ENCODE measurements at places on chromosomes 2 and 18.

DNA sequence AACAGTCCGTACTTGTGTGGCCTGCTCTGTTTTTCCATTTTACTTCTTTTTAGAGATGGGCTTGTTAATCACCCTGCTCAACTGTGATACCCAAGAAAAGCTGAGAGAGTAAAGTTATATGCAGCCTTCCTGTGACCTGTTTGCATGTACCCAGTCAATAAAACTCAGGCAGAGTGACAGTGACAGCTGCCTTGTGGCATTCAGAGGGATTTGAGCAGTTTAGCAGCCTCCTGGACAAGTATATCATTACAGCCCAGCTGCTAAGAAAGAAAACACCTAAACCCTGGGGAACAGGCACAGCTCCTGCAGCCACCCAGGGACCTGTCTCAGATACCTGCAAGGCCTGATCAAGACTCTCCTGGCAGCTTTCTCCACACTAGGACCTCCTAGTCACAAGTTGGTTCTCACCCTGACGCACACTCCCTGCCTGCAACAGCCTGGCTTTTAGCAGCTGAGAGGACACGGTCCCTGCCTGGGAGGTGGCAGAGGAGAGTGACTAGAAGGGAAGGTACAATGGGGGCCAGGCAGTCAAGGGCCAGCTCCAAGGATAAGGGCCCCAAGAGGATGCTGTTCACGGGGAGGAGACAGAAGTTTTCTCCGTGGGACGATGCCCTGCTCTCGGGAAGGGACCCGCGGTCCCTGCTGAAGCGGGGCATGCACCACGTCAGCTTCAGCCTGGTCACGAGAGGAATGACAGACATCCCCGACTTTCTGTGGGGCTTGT lies at the start of gene LRRC30:
Gene LRRC30 (plus strand): TSS at position 464 of the 724 bp plus-strand sequence. CDS start 50 bp downstream, at position 514.
- DNase-seq: no peak

GRCh38 chr2:130744287-130745117 lies 10.8 kb upstream of the AMER3 start:
- DNase-seq: no peak

GRCh38 chr2:202871300-202872141 lies at the start of gene ICA1L:
Gene ICA1L, minus strand, starts transcription at chr2:202871766. Its CDS starts 42,757 bp downstream, at chr2:202829009.
- peak; percentile 76 for DNase-seq

DNA sequence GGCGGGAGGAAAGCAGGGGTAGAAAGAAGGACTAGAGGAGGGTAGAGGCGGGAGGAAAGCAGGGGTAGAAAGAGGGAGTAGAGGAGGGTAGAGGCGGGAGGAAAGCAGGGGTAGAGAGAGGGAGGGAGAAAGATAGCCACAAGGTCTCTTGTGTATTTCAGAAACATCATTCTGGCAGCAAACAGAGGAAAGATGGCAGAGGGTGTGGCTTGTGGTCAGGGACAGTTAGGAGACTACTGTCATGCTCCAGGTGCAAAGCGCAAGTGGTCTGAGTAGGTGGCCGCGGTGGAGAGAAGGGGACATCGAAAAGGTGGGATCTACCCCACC lies 82.4 kb upstream of the TAF1B start:
- no peak for DNase-seq

DNA sequence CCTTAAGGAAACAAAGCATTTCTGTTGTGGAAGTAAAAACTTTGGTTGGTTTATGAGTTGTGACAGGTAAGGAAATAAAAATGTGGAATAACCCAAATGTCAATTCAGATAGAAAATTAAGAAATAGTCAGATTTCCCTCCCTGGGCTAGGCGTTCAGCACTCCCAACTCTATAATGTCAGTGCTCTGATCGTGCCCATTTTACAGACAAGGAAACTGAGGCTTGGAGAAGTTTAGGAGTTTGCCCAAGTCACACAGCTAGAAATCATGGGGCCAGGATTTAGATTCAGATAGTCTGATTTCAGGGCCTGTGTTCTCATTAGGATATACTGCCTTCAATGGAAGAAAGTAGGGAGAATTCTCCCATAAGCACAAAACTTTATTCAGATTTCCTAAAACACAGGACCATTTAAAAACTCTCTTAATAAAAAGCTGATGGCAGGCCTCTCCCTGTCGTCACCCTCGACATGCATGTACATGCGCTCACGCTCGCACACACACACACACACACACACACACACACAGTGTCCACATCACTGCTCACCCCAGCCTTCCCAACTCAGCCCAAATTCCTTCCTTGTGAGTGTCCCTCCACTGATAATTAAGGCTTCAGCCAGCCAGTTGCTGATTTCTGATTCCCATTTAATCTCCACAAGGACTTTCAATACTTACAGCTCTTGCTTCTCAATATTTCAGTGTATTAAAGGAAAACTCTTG lies 49.1 kb upstream of the SLC14A2 start:
- no peak for DNase-seq

GRCh38 chr2:211373203-211373602 lies 816.8 kb downstream of the CPS1 start:
- DNase-seq: no peak

DNA sequence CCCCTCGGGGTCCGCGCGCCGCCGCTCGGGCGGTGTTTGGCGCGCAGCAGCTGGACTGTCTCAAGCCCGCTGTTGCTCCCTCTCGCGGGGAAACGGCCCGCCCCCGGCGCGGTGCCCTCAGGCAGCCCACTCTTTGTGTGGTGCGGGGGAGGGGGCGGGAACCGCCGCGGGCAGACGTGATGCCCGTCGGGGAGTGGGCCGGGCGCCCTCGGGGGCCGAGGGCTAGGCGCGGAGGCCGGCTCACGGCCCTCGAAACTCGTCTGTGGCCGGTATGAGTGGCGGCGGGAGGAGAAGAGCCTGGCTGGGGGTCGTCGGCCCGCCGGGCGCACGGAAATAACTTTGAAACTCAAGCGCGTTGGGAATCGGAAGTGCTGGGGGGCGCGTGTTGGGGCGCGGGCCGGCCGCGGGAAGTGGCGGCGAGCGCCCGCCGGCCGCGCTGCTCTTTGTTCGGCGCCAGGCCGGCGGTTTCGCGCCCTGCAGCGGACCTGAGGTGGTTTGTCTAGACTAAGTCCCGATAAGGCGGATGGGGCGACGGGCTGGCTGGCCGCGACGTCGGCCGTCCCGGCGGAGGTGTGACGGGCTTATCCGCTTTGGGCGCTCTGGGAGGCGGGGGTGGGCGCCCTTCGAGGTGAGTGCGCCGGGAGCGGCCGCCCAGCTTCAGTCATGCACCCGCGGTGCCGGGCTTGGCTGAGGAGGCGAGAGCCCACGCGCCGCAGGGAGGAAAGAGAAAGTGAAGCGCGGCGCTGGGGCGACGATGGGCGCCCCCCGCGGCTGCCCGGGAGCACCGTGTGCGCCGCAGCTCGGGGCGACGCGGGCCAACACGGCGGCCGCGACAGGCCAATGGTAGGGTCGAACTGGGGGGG lies 679 bp downstream of the PTMA start:
- DNase-seq: no peak

DNA sequence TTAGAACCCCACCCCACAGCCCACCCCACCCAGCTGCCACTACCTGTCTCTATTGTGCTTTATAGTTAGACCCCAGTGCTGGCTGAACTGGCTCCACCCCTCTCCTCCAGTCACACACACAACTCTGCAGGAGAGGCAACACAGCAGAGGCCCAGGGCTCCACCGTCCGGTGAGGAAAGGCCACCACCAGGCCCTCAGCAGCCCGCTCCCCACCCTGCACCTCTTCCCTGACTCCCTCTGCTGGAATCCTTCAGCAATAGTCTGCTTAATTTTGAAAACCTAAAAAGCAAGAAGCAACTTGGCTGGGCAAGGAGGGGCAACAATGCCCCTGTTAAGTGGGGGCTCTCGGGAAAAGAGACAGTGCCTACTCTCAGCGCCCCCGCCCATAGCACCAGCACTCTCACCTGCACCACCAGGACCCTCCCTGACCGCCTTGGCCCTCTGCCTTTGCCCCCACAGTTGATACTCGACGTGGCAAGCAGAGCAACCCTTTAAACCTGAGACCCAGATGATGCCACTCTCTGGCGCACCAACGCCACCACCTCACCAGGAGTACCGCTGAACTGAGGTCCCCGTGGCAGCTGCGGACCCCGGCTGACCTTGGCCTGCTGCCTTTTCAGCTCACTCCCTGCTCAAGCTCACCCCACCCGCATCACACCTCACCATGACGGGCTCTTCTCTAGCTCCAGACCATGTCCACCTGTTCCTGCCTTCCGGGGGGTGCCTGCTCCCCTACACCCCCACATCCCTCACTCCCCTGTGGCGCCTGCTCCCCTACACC lies 45.7 kb downstream of the NDUFA10 start:
- no peak for DNase-seq

DNA sequence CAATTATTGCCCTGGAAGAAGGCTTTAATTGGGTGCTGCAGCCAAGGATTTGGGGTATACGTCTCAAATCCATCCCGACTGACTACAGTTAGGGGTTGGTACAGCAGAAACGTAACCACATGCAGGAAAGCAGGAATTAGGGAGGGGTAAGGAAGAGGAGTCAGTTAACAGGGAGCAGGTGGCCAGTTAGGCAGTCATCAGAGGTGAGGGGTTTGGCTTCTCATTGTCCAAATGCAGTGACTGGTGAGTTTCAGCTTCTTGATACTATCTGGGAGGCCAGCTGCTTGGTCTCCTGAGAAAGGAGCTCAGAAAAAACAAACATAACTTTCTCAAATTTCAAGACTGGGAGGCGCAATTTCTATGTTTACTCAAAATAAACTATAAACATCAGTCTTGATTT lies 38.8 kb upstream of the UBE2F start:
- no peak for DNase-seq

DNA sequence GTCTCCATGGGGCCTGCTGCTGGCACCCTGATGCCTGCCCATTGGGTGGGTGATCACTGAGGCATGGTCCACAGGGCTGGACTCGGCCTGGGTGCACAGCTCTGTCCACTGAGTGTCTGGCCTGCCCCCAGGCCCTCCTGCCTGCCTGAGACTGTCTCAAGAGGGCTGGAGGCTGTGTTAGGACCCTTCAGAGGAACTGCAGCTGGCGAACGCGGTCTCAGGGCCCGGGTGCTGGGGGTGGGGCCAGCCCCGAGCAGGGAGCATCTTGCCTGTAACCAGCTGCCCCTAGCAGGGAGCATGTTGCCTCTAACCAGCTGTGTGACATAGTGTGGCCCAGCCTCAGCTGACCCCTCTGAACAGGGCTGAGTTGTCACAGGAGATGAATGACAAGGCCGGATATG lies 50.0 kb downstream of the TWIST2 start:
- DNase-seq: no peak

GRCh38 chr2:209311948-209312347 lies 111.9 kb upstream of the MAP2 start:
- DNase-seq: no peak

DNA sequence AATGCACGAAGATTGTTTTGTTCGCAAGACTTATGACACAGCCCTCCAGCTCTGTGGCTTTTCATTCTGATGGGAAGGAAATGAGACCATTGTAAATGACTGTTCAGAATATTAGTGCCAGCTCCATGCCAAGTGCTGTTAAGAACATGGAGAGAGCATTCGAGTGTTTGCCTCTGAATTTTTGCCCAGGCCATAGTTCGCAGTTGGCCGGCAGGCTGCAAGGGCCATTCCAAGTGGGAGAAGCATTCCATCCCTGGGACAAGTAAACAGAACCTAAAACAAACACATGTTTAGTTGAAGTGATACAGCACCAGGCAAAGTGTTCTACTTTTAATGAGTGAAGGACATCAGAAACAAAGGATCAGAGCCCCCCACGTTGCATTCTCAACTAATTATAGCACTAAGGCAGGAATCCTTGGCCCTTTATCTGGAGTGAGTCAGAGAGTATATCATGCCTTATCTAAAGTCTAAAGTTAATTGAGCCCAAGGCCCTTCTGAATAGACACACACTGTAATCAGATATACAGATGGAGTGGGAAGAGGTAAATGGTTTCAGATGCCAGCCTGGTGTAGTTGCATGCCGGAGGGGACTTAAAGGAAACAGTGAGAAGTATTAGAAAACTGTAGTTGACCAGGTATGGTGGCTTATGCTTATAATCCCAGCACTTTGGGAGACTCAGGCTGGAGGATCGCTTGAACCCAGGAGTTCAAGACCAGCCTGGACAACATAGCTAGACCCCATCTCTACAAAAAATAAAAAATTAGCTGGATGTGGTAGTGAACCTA lies 53.3 kb downstream of the NEDD4L start:
- no peak for DNase-seq

GRCh38 chr2:109171444-109172334 lies 42.7 kb downstream of the SH3RF3 start:
- DNase-seq: no peak

DNA sequence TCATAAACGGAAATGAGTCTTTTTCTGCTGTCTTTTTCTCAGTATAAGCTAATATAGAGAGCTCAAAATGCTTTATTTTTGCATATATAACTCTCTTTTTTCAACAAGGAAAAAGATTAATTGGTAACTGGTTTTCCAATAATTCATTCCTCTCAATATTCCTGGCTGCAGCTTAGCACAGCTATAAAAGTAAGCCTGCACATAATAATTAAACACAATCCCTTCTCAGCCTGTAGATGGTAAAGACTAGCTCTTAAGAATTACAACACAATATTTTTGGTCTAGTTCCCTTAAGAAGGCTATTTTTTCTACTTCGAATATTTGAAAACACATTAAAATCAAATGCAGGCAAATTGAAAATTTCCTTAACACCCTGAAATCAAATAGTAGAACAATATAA lies 258.0 kb downstream of the DOK6 start:
- DNase-seq: no peak

DNA sequence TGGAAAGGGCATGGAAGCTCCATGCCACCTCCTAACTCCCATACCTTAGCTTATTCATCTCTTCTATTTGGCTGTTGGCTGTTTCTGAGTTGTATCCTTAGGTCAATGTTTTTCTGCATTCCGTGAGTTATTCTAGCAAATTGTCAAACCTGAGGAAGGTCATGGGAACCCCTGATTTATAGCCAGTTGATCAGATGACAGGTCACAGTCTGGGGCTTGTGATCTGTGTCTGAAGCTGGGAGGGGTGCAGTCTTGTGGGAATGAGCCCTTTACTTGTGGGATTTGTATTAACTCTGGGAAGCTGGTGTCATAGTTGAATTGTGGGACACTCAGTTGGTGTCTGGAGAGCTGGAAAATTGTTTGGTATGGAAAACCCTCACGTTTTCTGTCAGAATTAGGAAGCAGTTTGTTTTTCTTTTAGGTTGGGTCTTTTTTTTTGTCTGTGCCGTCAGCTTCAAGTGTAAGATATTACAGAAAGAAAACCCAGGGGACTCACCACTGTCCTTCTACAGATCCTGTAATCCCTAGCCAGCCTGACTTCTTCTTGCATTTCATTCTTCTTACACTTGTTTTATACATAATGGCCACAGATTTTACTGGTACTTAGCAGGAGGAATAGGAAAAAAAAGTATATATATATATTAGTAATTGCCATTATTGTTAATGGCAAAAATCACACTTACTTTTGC lies 137.9 kb downstream of the LRRTM1 start:
- no peak for DNase-seq

DNA sequence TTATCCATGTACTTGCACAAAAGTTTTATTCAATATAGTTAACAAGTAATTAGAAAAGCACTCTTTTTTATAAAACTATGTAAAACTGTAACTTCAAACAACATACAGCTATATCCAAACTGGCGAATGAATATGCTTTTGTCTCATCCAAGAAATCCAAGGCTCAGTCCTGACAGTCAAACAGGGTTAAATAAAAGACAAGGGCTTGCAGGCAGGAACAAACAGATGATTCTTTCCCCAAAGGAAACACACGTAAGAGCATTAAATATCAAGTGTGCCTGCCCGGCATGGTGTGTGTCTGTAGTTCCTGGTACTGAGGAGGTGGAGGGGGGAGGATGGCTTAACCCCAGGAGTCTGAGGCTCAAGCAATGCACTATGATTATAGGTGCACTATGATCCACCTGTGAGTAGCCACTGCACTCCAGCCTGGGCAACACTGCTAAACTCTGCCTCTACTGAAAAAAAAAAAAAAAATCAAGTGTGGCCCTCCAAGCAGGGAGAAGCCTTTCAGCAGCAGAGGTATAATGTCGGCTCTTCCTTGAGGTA lies 171.3 kb downstream of the DLGAP1 start:
- no peak for DNase-seq

Measured in GM13977 (cell line).